ENCODE measurements at places on chromosomes 12 and 14.

GRCh38 chr14:56386024-56386423 is 193.6 kb upstream of the TMEM260 start:
- DNase-seq = no peak

DNA sequence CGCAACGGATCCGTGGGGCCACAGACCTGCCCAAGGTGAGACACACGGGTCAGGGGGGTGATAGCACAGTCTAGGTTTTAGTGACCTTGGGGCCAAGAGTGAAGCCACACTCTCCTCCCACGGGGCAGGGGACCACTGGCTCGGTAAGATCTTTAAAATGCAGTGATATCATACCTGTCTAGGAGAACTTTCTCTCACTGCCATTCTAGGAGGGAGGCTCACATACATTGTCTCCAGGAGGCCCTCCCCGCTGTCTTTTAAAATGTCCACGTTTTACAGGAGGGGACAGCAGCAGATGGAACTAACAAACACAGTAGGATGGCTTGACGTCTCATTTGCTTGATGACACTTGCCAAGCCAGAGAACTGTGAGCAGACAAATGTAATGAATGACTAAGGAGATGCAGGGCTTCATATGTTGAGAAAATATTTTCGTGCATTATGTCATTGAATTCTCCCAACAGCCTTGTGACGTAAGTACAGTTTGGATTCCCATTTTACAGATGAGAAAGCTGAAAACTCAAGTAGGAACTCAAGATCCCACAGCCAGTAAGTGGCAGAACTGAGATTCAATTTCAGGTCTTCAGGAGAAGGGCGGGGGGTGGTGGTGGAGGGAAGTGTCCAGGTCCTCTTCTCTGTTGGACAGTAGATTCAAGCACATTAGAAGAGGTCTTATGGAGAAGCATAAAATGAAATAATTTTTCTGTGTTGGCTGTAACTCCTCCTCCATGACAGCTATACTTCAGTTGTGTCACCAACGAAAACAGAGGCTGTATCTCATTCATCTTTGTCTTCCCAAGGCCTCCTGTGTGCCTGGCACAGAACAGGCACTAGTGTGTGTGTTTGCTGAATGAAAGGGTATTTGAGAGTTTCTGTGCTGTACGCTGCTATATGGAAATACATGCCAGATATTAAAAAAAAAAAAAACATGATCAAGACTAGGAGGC is 2.1 kb downstream of the VASH1 start:
- DNase-seq = no peak

- no peak for DNase-seq
Measured at GRCh38 chr12:77751939-77752338, 78.8 kb upstream of the NAV3 start.

GRCh38 chr14:23432102-23432925 is 3.1 kb downstream of the MYH7 start:
- no peak for DNase-seq

- no peak for DNase-seq
Measured at GRCh38 chr14:99137001-99137700, 134.8 kb downstream of the BCL11B start.

DNA sequence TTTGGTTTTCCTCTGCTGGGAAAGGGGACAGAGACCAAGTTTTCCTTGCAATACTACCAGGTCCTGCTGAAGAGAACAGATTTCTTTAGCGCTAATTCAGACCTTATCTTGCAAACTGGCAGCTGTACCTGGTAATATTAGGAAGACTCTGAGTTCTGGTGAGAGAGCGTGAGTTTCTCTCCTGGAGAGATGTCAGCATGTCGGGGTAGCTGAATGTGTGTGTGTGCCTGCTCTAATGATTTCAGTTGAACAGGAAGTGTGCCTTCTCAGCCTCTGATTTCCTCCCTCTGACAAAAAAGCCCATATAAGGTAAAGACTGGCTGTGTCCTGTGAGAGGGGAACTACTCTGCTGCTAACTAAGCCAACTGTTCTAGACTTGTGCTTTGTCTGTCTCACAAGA is 10.3 kb upstream of the ERP27 start:
- DNase-seq = no peak

- DNase-seq = no peak
Measured at GRCh38 chr12:53558631-53559030, 51.3 kb upstream of the NPFF start.

GRCh38 chr14:30283822-30284446 is 275.0 kb upstream of the G2E3 start:
- DNase-seq = no peak

- no peak for DNase-seq
Measured at GRCh38 chr14:54497224-54497623, 8.4 kb upstream of the GMFB start.

GRCh38 chr12:103690426-103690825 is 103.4 kb downstream of the STAB2 start:
- no peak for DNase-seq

GRCh38 chr14:102662636-102663430 is 70.4 kb downstream of the RCOR1 start:
- DNase-seq = no peak

DNA sequence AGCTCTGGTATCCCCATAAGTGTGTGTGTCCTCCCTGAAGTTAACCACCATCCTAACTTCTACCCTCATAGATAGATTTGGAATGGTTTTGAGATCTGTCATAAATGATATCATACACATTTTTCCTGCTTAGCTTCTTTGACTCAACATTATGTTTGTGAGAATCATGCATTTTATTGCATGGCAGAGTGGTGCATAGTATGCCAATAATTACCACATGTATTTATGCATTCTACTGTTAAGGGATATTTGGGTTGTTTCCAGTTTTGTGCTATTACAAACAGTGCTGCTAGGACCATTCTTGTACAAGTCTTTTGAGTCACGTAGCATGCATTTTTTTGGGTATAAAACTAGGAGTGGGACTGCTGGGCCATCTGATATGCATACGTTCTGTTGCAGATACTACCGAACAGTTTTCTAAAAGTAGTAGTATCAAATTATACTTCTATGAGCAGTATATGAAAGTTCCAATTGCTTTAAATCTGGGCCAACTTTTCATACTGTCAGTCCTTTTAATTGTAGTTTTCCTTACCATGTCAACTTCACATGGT is 13.4 kb downstream of the GRIP1 start:
- DNase-seq = no peak

DNA sequence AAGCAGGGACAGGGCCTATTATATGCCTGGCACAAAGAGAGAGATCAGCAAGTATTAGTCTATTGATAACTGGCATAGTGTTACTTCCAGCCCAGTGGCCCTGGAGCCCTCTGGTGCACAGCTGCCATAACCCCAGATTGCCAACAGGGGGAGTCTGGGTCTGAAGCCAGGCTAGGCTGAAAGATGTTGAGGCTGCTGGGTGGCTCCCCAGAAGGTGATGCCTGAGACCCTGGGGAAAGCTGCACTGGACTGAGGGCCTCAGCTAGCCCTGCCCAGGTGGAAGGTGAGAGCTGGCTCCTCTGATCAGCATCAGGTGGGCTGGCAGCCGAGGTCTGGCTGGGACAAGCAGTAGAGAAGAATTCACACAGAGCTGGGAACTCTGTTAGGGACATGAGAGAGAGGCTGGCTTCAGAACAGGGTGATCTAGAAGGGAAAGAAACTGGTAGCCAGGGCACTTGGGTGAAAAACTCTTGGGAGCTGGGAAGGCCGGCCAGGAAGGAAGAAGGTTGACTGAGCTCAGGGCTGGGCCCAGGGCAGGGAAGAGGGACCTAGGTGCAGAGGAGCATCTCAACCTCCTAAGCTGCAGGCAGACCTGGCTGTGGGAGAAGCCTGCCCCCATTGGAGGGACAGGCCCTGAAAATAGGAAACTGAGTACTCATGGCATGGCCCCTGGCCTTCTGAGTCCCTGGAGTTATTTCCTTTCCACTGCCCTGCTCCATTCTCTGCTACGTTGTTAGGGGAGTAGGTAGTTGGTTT is 3.9 kb downstream of the GZMH start:
- DNase-seq = peak; percentile 14

GRCh38 chr12:51076236-51076930 is 7.0 kb downstream of the CSRNP2 start:
- DNase-seq = no peak

DNA sequence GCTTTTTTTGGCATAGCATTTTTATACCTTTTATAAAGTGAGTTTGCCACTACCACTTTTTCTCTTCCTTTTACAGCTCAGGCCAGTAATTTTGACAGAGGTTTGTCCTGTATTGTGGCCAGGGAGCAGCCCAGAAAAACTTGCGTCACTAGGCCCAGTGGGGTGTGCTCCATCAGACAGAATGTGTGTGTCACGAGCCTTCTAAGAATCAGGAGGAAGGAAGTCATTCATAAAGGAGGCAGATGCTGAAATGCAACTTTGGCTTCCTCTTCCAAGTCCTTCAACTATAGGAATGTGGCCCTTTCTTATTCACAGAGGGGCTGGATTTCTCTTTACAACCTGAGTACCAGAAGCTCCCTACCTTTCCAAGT is 10.1 kb upstream of the RAB35 start:
- DNase-seq = no peak

GRCh38 chr14:87952307-87953094 is 40.5 kb downstream of the GALC start:
- no peak for DNase-seq

DNA sequence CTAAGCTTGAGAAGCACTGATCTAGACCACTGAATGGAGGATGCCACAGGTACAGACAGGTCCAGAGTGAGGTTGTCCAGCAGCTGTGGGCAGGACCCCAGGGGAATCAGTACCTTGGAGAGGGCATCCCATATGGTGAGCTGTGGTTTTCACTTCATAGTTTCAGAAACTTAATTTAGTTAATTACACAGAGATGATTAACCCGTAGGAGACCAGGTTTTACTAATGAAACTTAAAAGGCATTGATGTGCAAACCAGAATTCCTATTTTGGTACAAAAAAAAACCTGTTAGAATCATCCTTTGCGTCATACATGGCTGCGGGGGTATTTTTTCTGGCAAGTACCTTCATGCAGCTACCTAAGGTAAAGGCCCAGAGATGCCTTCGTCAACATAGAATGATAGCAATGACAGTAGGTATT is 159.3 kb downstream of the DACT1 start:
- no peak for DNase-seq

DNA sequence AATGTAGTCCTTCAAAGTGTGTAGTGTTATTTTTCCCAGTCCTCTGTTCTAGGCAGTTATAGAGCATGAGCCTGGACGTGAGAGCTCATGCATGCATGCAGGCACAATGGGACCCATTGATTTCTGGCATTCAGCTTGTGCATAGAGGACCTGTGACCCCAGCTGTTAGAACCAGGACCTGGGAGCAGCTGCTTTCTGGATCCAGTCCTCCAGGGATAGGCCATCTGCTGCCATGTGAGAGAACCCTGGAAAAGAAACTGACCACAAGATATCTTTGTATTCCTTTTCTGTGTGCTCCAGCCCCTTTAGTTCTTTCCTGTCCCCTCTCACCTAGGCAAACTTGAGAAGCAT is 76.9 kb downstream of the SUSD6 start:
- no peak for DNase-seq

DNA sequence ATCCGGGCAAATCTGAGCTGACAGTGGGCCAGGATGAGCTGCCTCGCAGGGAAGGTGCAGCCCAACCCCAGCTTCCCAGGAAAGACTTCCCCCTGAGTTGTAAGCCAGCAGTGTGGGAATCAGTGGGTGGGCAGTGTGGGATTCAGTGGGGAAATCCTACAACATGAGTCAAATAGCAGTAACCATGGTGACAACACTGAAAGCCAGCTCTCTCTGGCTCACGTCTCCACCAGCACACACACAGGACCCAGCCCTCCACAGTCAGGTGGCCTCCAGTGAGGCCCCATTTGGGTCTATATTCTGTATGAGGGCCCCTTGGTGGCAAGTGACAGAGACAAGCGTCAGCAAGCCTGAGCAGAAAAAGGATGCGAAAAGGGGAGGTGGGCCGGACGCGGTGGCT is 6.0 kb upstream of the LGALS3 start:
- no peak for DNase-seq

DNA sequence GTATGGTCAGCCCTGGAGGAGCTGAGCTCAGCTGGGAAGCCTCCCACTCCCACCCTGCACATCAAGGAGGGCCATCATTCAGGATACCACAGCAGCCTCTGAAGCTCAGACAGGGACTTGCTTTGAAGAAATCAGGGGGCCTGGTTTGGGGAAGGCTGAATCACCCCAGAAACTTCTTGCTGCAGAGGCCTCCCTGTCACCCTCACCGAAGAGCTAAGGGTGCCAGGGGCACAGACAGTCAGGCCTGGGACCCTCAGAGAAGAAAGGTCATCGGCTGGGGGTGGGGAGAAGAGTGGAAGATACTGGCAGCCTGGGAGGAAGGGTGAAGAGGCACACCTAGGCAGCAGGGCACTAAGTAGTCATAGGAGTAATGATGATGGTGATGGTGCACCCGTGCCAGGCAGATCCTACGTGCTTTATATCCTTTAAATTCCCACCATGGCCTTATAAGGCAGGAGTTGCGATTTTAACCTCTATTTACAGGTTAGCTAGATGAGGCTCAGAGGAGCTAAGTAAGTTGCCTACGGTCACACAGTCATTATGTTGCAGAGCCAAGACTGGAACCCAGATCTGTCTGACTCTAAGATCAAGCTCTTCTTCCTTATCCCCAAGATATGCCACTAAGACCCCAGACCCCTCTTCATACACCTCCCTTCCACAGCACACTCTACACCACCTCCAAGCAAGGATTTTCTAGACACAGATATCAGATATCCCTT is 28.5 kb upstream of the PNMA1 start:
- DNase-seq = no peak

GRCh38 chr12:39125566-39125965 is 220.2 kb upstream of the CPNE8 start:
- DNase-seq = no peak

- DNase-seq = no peak
Measured at GRCh38 chr14:103279142-103280025, 54.7 kb upstream of the EIF5 start.

GRCh38 chr12:97645726-97646125 is 183.1 kb downstream of the RMST start:
- no peak for DNase-seq

DNA sequence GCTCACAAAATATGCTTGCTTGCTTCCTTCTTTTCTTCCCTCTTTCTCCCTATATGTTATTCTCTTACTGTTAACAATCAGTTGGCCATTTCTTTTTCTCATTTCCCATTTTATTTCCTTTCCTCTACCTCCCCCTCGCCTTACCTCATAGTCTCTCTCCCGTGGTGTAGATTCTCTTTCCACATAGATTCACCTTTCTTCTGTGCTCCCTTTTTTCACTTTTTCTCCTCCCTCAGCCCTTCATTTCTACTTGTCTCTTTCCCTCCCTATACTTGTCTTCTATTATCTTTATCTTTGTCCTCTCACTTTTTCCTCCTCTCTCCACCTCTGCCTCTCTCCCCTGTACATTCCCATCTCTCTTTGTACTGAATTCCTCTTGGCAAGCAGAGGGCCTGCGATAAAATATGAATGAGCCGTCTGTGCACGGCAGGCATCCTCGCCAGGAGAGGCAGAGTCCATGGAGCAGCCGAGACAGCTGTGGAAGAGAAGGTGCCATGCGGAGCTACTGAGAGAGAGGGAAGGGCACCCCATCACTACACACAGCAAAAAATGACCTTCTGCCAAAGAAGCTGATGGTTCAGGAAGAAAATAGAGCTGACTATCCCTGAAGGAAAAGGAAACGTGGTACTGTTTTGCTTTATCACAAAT is 12.1 kb downstream of the C14orf93 start:
- DNase-seq = no peak
